ENCODE measurements at places on chromosomes 7 and 10.

- no peak for DNase-seq
Observed at GRCh38 chr10:113038183-113038582, 88.1 kb downstream of the TCF7L2 start.

DNA sequence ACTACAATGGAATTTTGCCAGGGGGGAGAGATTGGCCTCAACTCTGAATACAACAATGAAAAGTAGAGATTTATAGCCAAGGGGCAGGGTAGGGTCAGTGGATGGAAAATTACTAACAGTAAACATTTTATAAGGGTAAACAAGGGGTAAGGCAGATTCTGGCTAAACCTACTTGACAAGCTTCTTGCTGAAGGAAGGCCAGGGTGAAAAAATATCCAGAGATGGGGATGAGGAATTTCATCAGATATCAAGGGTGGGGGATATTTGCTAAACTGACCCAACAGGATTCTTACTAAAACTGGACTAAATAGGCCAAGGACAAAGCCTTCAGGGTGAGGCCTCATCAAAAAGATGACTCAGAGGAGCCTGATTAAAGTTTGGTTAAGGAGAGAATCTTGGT lies 156.3 kb downstream of the RTKN2 start:
- DNase-seq, result no peak

DNA sequence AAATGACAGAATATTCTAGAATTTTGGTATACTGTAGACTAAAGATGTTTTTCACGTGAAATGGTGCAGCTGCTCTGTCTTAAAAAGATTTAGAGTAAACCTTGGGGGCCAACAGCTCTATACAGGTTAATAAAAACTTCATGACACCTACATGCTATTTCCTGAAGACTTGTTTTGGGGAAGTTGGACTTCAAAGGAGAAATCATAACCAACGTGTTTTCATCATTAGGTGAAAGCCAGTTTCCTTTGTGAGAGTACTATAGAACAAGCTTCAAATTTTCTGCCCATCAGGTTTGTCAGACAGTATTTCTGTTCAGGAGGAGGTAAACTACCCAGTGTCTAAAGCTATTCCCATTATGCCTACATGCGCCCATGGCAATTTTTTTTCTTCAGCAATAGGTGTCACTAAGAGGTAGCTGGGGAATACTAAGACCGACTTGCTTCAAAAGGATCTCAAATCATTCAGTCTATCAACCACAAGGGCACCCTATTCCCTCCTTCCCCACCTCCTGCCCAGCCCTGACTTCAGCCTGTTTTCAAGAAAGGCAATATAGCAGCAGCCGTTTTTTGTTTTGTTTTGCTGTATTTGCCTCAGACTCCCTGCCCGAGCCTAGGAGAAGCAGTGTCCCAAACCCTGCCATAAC lies 237.3 kb upstream of the SP8 start:
- no peak for DNase-seq

- no peak for DNase-seq
Observed at GRCh38 chr7:18461785-18462467, 33.6 kb upstream of the HDAC9 start.

- no peak for DNase-seq
Observed at GRCh38 chr7:51256209-51256781, 60.3 kb downstream of the COBL start.

GRCh38 chr10:71857934-71858890 lies 7.2 kb upstream of the PSAP start:
- no peak for DNase-seq

GRCh38 chr7:141704741-141705140 lies 2.8 kb upstream of the DENND11 start:
- DNase-seq, result no peak

- DNase-seq, result no peak
Observed at GRCh38 chr7:102264367-102264891, 22.2 kb upstream of the SH2B2 start.

- no peak for DNase-seq
Observed at GRCh38 chr7:157434231-157434630, 97.4 kb downstream of the DNAJB6 start.

- DNase-seq, result no peak
Observed at GRCh38 chr7:90602303-90602702, 6.2 kb downstream of the CDK14 start.

GRCh38 chr7:28773423-28774145 lies 184.5 kb downstream of the TRIL start:
- no peak for DNase-seq

DNA sequence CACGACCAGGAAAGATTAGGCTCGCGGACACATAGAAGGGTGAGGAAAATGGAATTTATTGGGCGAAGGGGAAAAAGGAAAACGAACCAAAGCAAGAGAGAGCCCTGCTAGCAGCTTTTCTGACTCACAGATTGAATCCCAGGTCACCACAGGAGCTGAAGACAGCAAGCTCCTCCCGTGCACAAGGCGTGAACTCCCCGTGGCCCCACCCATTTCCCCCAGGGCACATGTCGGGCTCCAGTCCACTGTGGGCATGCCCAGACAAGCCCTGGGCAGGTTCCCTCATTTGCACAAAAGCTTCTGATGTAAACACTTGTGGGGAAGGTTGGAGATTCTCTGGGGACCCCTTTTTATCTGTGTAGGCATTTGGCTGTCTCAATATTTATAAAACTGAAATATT lies 582.4 kb downstream of the SUGCT start:
- no peak for DNase-seq

DNA sequence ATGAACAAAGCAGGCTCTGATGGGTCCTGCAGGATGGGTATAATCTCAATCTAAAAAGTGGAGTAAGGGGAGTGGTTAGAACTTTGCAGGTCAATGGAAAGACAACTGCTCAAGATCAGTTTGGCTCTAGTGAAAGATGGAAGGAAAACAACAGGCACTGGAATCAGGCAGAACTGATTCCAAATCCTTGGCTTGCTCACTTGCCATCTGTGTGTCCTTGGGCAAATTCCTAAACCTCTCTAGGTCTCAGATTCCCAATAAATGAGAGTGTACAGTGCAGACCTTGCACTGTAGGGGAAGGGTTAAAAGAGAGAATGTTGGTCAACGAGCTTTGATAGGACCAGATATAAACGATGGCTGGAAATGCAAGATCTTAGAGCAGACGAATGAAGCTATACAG lies 186.1 kb upstream of the AOAH start:
- DNase-seq, result peak; percentile 18

DNA sequence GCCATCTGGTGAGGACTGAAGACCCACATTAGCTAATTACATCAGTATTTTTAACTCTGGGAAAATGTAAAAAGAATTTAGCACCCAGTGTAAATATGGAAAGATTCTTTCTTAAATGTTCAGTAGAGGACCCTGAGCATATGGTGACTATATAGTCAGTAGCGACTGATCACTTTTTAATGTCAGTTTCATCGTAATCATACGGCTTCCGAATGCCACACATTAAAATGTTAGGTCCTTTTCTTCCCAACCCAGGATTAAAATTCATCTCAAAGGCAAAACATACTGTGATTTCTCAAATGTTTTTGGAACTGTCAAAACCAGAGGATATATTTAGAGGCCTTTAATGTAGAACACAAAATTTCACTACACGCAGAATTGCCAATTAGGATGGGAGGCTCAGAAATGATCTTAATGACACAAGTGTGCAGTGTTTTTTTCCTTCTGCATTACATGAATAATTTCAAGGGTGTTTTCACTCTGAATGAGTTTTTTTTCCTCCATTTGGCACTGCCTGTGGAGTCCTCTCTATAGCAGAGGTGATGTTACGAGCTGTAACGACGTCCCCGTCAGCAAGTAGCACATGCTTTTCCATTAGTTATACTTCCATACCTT lies 382.7 kb downstream of the PAXIP1 start:
- DNase-seq, result no peak

- no peak for DNase-seq
Observed at GRCh38 chr10:37700886-37701780, 156.3 kb downstream of the ZNF248 start.

- DNase-seq, result peak; percentile 4
Observed at GRCh38 chr7:129343099-129343700, 91.0 kb upstream of the STRIP2 start.

GRCh38 chr7:74405191-74405898 lies 48.4 kb upstream of the GTF2IRD1 start:
- DNase-seq, result no peak

DNA sequence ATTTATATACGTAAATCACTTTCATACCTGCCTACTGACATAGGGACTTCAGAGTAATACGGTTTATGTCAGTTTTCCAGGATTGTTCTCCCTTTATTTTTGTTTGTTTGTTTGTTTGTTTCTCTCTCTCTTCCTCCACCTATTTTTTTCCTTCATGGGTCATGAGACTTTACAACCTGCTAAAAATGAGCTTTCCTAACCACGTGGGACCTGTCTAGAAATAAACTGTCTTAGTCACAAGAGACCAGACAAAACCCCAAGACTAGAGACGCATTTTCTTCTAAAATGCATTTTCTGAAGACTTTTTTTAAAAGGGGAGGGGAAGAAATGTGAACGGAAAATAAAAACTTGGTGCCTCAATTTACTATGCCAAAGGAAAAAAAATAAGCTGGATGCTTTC lies 41.1 kb upstream of the FIGNL1 start:
- DNase-seq, result no peak

- no peak for DNase-seq
Observed at GRCh38 chr7:151472644-151473380, 32.9 kb upstream of the CRYGN start.

GRCh38 chr7:37352974-37353948 lies 95.4 kb downstream of the ELMO1 start:
- DNase-seq, result no peak

DNA sequence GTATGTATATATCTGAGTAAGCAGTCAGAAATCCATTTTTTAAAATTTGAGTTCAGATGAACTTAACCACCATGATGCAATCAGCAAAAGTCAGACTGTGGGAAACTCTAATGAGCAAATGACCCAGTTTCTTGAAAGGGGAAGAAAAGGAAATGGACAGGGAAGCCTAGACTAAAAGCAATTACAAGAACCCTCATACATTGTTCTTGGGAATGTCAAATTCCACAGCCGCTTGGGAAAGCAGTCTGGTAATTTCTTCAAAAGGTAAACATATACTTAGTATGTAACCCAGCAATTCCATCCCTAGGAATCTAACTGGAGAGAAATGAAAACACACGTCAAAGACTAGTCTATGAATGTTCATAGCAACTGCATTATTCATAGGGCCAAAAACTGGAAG lies 16.4 kb upstream of the FOXK1 start:
- no peak for DNase-seq

DNA sequence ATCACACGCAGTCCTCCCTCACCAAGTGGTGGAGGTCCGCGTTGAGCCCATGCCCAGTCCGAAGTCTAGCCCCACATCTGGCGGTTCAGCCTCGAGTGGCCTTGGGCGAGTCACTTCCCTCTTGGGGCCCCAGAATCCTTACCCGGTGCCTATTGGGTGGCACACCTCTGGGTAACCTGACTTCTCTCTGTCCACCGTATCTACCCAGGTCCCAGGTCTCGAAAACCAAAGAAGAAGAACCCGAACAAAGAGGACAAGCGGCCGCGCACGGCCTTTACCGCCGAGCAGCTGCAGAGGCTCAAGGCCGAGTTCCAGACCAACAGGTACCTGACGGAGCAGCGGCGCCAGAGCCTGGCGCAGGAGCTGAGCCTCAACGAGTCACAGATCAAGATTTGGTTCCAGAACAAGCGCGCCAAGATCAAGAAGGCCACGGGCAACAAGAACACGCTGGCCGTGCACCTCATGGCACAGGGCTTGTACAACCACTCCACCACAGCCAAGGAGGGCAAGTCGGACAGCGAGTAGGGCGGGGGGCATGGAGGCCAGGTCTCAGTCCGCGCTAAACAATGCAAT lies 4.3 kb downstream of the EN2 start:
- no peak for DNase-seq

- DNase-seq, result peak; percentile 7
Observed at GRCh38 chr10:103333934-103334520, 16.9 kb downstream of the PCGF6 start.

DNA sequence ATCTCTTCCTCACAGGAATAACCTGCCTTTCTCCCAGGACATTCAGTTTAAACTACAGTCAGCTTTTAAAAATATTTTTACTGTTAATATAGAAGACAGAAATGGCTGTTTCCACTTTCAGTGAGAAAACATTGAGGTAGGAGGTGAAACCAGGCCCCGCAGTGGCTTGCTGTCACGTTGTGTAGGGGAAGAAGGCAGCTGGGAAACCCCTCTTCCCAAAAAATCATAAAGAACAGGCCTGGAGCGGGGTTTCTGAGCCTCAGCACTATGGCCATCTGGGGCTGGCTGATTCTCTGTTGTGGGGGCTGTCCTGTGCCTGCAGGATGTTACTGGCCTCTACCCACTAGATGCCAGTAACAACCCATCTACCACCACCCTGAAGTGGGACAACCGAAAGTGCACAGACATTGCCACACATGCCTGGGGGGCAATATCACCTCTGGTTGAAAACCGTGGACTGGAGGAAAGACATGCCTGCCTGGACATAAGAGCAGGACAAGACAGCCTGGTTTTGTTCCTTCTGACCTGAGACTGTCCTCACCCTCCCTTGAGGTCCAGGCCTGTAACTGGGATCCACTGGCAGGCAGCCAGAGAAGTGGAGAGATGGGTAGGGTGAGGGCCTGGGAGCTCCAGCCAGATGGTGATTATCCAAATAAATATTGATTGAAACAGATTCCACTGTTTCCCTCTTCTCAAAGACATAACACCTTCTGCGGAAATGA lies 43.9 kb downstream of the KCNH2 start:
- DNase-seq, result no peak

GRCh38 chr7:99679032-99679399 lies 780 bp downstream of the CYP3A5 start:
- no peak for DNase-seq

DNA sequence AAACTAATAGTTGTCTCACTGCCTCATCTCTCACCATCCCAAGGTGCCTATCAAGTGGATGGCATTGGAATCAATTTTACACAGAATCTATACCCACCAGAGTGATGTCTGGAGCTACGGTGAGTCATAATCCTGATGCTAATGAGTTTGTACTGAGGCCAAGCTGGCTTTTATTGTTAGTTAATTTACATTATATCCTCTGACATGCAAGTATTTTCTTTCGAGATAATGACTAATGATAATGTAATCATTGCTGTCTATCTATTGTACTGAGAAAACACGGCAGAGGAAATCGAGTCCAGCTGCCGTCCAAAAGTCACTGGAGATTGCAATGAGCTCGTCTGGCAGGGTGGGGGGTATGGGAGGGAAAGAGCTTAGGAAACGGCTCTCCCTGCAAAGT lies 172.4 kb upstream of the LANCL2 start:
- DNase-seq, result no peak

- no peak for DNase-seq
Observed at GRCh38 chr7:98394377-98394836, 6.5 kb downstream of the BAIAP2L1 start.

DNA sequence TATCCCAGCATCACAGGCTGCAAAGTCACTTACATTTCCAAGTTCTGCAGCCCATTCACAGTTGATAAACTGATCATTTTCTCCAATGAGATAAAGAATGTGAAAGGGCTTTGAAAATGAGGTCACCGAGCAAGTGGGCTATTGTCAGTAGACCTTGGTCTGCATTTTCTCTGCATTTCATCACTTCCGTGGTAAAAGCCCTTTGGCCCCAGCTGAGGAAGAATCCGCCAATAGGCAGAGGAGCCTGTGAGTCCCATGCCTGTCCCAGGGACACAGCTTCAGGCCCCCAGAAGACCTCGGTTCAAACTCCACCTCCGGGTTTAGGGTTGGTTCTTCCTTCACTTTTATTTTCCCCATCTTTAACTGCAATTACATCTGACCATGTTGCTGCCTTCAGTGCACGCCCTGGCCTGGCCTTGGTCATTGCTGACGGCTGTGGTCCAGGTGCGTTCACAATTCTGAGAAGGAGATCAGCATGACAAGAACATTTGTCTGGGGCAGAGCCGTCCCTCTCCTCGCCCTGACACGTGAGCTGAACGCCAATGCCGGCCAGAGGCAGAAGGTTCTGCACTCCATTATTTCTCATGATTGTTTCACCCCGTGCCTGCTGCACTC lies 292.5 kb downstream of the TCERG1L start:
- DNase-seq, result no peak

Data from cerebellar nuclear complex (tissue), 1 donor.